ENCODE measurements at places on chromosomes 6 and 20.

GRCh38 chr20:10530883-10531282, 95.8 kb downstream of the SLX4IP start:
- no peak for DNase-seq

GRCh38 chr6:11532097-11532496, 5.5 kb upstream of the TMEM170B start:
- DNase-seq, result no peak

- no peak for DNase-seq
These were observed 48.9 kb upstream of the OGFRL1 start for GRCh38 chr6:71239694-71240093.

DNA sequence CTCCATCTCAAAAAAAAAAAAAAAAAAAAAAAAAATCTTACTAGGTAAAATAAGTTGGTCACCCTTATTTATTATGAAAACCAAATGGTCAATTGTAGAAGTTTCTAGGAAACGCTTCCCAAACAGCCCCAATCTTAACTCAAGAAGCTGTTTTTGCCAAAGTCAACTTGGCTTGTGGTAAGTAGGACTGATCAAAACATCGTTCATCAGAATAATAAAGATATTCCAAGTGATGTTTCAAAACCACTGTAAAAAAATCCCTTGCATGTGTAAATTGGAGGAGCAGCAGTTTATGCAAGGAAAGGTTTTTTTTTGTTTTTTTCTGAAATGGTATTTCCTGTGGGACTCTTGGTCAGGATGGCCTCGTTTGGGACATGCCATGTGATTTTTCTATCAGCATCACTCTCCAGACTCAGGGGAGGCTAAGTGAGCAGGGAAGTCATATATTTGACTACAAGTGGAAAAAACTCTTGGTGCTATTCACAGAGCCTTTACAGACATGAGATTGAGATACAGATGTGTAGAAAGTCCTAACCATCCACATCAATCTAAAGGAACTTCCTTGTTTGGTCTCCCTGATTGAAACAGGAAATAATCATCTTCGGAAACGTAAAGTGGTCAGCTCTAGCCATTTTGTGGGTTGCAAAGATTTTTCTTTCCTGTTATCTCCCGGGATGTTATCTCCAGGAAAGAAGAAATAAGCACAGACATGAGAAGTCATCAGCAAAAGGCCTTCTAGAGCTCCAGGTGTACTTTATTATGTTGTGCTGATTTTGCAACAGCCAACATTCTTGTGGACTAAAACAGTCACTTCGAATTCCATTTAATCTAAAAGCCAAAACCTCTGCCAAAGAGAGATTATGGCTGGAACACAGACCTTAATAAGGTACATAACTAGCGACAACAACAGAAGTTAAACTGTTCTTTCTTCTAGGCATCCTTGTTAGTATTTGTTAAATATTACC, 177.8 kb downstream of the EDN1 start:
- DNase-seq, result no peak

- no peak for DNase-seq
These were observed 62.6 kb upstream of the ADGRB3 start for GRCh38 chr6:68572525-68572924.

- DNase-seq, result no peak
These were observed 218.1 kb upstream of the GJE1 start for GRCh38 chr6:141914646-141915045.

DNA sequence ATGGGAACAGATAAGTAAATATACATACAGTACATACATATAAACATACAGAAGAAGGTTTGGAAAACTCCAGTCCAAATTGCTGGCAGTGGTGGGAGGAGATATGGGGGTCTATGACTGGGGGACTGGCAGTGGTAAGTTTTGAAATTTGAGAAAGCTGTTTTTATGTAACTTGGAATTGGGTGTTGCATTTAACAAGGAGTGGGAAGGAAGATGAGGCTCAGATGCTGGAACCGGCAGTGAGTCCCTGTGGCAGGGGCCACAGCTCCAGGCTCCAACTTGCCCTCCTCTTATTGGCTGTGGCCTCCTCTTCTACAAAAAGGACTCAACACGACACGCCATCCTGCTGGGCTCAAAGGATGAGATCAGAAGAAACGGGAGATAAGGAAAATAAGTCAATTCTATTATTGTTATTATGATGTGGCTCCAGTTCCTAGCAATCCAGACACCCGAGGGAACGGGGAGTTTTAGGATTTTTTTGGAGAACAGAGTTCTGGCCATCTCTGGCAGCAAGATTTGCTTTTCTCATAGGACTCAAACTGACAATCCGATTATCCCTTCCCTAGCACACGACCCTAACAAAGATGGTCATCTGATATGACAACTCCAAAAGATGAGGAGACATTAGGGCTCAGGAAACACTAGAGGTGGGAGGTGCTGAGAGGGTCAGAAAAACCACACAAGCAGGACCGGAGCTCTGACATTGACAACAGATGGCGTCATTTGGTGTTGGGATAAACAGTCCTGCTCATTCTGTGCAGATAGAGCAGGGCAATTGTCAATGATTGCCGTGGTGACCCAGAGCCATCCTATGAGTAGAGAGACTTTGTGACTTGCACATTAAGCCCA, 6.0 kb upstream of the TGM2 start:
- DNase-seq, result no peak

- no peak for DNase-seq
These were observed 21.1 kb downstream of the STX11 start for GRCh38 chr6:144171406-144171805.

- no peak for DNase-seq
These were observed 98.0 kb downstream of the ASXL1 start for GRCh38 chr20:32455901-32456701.

- DNase-seq, result no peak
These were observed 8.7 kb downstream of the CST3 start for GRCh38 chr20:23629017-23629541.

DNA sequence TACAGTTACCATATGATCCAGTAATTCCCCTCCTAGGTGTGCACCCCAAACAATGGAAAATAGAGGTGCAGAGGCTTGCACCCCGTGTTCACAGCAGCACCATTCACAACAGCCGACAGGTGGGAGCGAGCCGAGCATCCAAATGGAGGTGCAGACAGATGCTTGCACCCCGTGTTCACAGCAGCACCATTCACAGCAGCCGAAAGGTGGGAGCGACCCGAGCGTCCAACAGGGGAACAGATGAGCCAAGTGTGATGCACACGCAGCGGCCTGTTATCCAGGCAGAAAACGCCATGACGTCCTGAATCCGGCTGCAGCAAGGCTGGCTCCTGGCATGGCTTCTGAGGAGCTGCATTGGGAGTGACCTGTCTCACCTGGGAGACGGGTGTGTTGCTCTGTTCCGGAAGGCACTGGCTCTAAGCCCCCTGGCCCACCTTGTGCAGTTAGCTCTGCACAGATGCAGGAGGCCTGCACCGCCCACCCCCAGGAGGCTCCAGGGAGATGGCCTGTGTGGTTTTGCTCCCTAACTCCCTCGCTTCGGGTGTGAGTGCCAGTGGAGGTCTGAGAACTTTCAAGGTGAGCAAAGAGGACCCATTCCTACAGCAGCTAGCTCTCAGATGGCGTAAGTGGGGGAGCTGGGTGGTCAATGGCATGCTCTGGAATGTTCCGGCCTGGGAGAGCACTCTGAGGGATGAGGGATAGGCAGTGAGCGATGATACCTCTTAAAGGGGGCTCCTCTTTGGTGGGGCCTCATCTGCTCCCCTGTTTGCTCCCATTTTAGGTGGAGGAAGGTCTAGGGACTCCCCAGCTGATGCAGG, 47.8 kb upstream of the FRMD1 start:
- DNase-seq, result no peak

GRCh38 chr6:54907355-54907754, 60.8 kb downstream of the FAM83B start:
- no peak for DNase-seq

- no peak for DNase-seq
These were observed 95.8 kb downstream of the TMEM242 start for GRCh38 chr6:157227202-157228166.

DNA sequence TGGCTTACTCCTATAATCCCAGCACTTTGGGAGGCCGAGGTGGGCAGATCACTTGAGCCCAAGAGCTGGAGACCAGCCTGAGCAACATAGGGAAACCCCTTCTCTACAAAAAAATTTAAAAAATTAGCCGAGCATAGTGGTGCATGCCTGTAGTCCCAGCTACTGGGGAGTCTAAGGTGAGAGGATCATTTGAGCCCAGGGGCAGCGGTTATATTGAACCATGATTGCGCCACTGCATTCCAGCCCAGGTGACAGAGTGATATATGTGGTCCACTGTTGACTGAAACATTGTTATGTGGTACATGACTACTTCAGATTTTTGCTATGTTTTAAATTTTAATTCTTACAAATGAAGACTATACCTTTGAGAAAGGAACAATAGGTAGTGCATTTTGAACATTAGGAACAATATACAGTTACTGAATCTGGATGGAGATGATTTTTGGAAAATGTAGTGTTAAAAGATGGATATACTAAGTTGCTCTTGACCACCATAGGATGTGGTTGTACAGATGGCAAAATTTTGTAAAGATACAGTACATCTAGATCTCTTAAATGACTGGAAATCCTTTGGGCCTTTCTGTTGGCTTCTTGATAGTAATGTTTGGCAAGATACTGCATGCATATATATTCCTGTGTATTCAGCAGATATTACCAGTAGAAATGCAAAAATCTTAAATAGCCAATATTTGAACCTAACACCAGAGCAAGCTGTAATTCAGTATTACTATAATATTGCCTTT, 35.9 kb downstream of the MAPK14 start:
- DNase-seq, result no peak

DNA sequence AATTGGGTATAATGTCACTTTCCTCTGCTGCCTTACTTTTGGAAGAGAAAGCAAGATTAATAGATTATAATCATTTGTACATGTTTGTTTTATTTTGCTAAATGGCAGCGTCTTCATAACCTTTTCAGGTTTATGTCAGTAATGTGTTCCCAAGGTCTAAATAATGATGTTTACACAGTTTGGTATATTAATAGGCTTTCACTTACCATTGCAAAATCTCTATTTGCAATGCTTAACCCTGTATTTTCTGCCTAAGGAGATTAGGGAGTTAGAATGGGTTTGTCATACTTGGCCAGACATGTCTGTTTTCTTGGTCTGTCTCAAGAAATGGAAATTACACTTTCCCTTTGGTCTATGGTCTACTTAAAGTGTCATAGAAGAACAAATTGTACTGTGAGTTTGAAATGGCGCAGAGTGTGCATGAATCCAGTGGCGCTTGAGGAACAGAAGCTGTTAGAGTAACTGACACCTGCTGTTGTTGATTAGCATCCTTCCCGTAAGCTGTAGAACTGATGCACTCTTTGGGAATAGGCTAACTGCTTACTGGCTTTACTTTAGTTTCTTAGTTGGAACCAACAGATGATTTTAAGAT, 261.1 kb downstream of the SAMD5 start:
- DNase-seq, result no peak

GRCh38 chr6:158457131-158457530, 102.8 kb upstream of the TMEM181 start:
- no peak for DNase-seq

DNA sequence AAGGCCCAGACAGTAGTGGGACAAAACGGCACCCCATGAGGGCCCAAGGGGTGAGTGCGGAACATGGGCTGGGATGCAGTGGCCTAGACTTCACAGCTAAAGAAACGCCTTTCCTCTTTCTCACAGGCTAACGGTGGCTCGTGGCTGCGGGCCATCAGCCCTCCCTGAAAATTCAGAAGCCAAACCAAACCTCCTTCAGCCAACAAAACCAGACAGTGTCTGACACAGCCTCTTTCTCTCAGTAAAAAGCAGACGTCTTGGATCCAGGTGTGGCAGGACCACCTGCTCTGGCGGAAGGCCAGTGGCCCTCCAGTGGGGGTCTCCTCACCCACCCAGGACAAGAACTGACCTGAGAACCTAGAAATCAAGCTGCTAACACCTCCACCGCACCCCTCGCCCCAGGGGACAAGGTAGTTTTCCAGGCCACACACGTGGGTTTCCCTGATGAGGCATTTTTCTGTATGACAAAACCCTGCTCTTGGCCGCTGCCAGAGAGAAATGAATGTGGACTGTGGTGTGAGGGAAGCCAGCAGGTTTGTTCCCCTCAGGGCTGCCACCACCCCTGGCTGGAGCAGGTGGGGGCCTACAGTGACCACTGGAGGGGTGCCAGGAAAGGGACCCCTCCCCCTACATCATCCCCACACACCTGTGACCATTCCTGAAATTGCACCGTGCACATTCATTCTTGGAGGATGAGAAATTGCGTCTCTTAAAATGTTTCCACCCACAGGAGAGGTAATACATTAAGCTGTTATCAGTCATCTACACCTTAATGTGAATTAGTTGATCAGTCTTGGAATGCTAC, 76.8 kb upstream of the PIM1 start:
- no peak for DNase-seq

GRCh38 chr6:165849534-165850430, 186.7 kb upstream of the PDE10A start:
- DNase-seq, result no peak

DNA sequence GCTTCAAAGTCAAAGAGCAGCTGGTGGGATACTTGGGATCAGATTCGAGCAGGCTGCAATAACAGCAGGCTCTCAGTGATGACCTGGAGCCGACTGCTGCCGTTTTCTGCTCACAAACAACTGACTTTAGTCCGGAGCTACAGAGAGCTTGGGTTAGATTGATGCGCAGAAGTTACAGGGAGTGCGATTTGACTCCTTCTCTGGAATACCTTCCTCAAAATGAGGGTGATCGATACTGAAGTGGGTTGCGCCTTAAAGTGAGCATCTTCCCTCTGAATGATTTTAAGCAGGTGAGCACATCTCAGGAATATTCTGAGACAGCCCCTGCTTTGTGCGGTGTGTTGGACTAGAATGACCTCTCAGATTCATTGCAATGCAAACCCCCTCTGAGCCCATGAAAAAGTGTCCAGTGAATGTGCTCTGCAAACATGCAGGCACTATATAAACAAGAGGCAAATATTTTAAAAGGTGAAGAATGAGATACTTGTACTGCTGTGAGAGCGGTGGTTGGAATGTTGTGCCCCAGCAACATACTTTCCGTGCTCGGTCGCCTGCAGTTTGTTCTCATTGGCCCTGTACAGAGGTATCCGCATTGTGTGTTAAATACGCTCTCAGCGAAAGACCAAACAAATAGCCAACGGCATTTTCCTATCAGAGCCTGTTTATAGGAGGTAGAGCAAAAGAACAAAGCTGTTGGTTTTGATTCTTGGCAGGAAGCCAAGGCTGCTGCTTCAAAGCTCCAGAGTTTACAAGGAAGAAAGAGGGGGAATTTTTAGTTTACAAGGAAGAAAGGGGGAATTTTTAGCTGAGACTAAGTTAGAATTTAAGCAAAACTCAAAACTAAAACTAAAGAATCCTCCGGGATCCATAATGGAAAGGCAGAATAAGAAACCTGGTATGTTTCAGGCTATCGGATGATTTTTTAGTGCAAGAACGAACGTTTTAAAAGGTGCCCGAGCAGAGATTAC, 67.7 kb downstream of the PHACTR2 start:
- no peak for DNase-seq

GRCh38 chr6:166477647-166478365, 95.1 kb upstream of the MPC1 start:
- no peak for DNase-seq

GRCh38 chr6:36815962-36816735, 23.1 kb downstream of the CPNE5 start:
- DNase-seq, result no peak
